ENCODE measurements at places on chromosomes 5 and 9.

GRCh38 chr5:133714161-133714915 lies 102.0 kb upstream of the FSTL4 start:
- DNase-seq: no peak

DNA sequence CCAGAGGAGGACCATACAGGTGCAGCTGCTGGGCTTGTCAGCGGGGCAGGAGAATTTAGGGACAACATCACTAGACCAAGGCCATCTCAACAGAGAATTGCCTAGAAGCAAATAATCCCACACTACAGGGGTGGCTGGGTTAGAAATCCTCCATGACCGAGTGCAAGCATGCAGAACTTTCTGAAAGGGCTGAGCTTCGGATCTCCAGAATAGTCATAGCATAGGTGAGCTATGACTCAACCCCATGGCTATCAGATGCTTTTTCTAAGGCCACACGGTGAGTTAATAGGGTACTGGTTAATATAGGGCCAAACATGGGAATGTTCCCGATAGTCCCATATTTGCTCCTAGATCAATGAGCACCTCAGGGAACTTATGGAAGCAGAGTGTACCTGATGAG lies 4.2 kb downstream of the KCNIP1 start:
- no peak for DNase-seq

DNA sequence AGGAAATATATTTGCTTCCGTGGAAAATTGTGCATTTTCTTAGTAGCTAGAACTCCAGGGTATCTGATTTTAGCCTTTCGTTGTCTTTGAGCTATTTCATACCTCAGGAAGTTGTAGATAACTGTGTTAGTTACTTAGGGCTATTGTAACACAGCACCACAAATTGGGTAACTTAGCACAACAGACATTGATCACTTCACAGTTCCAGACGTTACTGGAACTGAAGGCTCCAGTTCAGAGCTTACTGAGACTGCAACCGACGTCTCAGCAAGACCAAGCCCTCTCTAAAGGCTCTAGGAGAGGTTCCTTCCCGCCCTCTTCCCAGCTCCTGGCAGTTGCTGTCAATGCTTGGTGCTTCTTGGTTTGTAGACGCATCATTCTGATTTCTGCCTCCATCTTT lies 17.7 kb upstream of the ANKRD33B start:
- no peak for DNase-seq

- DNase-seq: no peak
Observed at GRCh38 chr5:24401773-24402172, 243.0 kb downstream of the CDH10 start.

- peak; percentile 47 for DNase-seq
Observed at GRCh38 chr9:101119206-101119819, 90.8 kb downstream of the PLPPR1 start.

DNA sequence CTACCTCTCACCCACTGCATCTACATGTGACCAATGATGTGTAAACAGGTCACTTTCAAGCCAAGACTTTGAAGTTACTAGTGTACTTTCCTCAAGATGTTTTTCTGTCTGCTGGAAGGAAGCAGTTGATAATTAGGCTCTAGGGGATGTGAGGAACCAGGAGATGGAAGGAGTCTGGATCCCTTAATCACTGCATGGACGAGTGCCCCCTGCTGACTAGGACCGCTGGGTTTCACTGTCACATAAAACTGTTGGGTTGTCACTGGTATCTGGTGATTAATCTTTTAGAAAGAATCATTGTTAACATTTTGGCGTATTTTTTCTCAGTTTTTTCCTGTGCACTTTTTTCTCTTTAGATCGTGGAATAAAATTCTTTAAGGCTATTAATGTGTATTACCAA lies 79.5 kb downstream of the SREK1 start:
- no peak for DNase-seq

DNA sequence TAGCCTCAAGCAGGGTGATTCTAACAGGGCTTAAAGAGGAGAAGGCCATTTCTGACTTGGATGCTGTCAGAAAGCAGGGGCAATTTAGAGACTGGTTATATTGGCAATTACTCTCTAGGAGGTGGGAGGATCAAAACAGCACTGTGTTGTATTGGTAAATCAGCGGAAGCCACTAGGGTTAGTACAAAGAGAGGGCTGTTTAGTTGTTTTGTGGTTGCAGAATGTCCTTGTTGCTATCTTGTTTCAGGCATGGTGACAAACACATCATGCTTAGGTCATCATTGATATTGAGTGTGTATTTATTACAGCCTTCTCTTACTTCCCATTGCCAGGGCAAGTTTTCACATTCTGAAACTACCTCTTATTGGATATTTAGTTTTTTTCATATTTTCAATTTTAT lies 165.3 kb downstream of the TAF11L14 start:
- no peak for DNase-seq

DNA sequence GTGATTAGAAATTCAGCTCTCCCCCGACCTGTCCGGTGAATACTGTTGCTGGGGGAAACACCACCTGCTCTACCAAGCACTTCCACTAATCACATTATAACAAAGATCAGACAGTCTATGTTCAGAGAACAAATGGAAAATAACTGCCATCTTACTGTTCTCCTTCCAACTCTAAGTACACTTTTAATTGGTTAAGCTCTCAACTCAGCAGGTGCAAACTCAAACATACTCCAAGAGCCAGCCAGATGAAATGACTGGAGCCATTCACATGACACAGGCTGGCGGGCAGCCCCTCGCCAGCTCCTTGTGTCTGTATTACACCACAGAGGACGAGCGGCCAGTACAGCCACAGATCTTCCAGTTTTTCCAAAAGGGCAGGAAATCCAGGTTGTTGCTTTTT lies 16.1 kb downstream of the LIFR start:
- no peak for DNase-seq

DNA sequence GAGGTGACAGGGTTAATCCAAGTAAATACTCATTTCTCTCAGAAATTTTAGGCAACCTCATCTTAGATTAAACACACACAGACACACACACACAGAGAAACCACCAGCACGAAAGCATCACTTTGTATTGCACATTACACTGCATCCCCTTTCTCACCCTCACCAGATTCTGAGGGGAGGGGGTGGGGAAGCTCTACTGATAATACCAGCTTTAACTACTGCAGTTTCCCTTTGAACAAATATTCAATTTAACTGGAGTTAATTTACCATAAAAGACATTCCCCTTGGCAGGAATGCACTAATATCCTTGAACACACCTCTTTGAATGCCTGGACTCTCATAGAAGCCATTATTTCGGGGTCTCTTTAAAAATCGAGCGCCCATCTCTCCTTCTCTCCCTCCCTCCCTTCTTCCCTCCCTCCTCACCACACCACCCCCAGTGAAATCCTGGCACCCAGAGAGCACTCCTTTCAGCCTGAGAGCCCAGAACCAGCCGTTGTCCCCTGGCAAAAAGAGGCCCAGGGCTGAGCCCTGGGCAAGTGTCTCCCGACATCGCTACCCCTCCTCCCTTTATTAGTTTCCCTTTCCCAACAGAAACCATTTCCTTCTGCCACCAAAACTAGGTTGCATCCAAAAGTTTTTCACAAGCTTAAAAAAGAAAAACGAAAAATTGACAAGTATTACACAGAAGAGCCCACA lies 2.8 kb upstream of the NFIB start:
- no peak for DNase-seq

GRCh38 chr5:57956636-57957035 lies 474.0 kb upstream of the ACTBL2 start:
- DNase-seq: no peak

DNA sequence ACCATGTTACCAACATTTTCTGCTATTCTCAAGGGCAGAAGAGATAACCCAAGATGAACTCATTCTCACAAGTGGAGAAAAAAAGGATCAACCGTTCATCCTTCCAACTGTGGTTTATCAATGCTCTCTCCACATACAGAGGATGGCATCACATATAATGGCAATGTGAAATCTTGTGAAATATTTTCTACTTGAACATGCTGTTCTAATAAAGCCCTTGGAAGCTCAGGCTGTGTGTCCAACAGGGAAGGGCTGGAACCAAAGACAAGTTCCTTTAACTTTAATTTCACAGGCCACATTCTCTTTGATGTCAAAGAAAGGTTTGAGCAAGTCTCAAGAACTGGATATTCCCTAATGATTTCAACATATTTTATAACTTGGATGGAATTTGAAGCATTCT lies 230.5 kb downstream of the SPOCK1 start:
- DNase-seq: no peak

DNA sequence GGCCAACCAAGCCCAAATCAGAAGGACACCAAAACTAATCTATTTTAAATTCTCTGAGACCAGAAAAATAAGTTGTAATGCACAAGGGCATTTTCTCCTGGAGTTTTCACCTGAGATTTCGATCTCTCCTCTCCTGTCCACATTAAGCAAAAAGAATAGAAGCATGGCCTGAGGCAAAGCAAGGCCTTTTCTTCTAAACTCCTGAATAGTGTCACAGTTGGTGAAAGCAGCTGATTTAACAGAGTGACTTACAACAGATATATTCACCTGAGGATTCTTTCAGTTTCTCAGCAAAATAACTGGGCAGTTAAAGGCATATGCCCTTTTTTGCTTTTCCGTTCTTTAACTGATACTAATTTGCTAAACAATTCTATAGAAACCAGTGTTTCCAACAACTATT lies 547.7 kb downstream of the EFNA5 start:
- no peak for DNase-seq

- DNase-seq: no peak
Observed at GRCh38 chr9:122777935-122778627, 10.7 kb upstream of the OR5C1 start.

DNA sequence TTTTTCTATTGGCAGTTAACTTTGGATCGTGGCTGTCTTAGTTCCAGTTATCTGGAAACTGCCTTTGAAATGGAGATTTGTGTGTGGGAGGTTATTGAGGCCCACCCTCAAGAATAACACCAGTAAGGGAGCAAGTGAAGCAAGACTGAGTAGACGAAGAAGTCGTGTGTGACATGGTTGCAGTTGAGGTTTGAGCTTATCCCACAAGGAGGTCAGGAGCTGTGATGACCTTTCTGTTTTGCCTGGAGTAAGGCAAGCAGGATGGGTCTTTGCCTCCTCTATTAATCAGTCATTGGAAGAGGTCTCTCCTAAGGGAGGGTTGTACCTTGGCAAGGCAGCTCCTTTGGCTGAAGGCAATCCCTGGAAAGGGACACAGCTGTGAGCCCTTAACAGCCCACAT lies 49.6 kb upstream of the CTXN3 start:
- no peak for DNase-seq

- DNase-seq: no peak
Observed at GRCh38 chr9:108053555-108054061, 564.0 kb upstream of the KLF4 start.

DNA sequence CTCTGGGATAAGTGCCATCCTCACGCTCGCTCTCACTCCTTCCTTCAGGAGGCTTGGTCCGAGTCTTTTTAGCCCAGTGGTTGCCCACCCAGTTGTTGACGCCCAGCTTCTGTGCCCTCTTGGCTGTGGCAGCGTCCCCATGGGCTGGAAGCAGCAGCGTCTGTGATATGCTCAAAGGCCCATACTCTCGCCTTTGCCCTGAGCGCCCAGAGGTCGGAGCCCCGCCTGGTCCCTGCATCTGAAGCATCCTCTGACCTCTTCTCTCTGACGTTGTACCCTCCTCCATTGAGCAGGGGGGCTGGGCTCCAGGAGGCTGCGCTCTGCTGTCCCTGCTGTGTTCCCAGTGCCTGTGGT lies 78.0 kb upstream of the CACNA1B start:
- no peak for DNase-seq

- no peak for DNase-seq
Observed at GRCh38 chr9:105881021-105881420, 186.7 kb downstream of the TMEM38B start.

DNA sequence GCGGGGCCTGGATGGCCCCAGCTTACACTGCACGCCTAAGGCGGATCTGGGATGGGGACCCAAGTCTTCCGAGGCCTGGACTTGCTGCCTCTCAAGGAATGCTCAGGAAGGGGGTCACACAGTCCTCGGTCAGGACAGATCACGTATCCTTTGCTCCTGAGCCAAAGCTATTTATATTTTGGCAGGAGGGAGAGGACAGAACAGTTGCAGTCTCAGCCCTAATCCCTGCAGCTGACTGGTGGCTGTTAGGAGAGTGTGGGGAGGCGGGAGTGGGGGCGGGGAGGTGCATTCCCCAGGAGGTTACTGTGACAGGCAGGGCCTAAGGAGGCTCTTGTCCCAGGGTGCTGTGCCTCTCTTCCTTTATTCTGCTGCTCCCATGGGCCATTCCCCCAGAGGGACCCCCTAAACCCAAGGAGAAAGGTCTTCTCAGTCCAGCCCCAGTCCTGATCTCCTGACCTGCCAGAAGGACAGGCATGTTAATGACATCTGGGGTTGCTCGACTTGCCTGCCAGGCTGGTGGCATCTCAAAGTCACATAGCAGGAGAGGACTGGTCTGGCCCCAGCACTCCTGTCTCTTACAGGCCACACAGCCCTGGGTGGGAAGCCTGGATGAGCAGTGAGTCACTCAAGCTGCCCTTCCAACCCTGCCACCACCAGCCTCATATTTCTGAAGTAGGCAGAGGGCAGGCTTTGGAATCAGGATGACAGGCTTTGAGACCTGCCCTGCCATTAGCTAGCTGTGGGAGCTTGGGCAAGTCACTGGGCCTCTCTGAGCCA lies 51.9 kb downstream of the COL27A1 start:
- DNase-seq: no peak

DNA sequence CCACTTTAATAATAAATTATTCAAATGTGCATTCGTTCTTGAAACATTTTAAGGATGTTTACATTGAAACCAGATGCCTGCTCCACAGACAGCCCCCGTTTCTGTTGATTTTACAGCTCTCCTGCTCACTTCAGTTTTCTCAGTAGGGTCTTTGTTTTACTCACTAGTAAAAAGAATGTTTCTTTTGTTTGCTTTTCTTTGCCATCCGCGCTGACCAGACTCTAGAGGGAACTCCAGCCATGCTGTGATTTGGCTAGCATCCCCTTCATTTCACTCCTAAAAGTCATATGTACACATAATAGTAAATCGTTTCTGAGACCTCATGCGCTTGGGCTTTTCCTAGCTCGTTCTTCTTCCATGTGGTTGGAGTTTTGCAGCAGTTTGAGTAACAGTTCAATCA lies 28.7 kb upstream of the PALM2AKAP2 start:
- DNase-seq: no peak

- no peak for DNase-seq
Observed at GRCh38 chr5:124451721-124452383, 294.6 kb downstream of the ZNF608 start.

GRCh38 chr5:176174345-176175025 lies 63.7 kb upstream of the SIMC1 start:
- DNase-seq: no peak

Measured in stimulated activated CD8-positive, alpha-beta memory T cell treated with anti-CD3 and anti-CD28 coated beads, Interleukin-4, amount 100 ng/mL, for 48 hours (primary cell).